SJSA1 (cell line): ENCODE measurements at places on chromosomes 12 and 14. TPM values are rescaled to one million over a fixed set of nuclear protein-coding genes. Genes with fewer than 3 reads are reported as not detected.

DNA sequence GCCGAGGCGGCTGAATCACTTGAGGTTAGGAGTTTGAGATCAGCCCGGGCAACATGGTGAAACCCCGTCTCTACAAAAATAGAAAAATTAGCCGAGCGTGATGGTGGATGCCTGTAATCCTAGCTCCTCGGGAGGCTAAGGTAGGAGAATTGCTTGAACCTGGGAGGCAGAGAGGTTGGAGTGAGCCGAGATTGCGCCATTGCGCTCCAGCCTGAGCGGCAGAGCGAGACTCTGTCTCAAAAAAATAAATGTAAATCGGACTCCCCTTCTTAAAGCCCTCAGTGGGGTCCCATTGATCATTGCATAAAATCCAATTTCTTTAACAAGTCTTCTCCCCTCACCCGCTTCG, 908 bp downstream of the TDP1 start:
- DNase-seq: no peak

- DNase-seq: no peak
These were observed 331.5 kb downstream of the LRIG3 start for GRCh38 chr12:58588770-58589169.

DNA sequence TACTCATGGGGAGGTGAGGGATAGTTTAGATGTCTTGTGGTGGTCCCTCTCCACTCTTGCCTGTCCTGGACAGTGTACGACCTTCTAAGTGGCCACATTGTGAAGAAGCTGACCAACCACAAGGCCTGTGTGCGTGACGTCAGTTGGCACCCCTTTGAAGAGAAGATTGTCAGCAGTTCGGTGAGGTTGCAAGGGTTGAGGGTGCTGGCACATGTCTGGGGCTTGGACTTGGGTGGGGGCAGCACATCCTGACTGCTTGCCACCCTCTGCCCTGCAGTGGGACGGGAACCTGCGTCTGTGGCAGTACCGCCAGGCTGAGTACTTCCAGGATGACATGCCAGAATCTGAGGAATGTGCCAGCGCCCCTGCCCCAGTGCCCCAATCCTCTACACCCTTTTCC, 7.6 kb upstream of the FITM1 start:
- DNase-seq: no peak

GRCh38 chr14:74705613-74706500, 7.0 kb downstream of the AREL1 start:
- no peak for DNase-seq

DNA sequence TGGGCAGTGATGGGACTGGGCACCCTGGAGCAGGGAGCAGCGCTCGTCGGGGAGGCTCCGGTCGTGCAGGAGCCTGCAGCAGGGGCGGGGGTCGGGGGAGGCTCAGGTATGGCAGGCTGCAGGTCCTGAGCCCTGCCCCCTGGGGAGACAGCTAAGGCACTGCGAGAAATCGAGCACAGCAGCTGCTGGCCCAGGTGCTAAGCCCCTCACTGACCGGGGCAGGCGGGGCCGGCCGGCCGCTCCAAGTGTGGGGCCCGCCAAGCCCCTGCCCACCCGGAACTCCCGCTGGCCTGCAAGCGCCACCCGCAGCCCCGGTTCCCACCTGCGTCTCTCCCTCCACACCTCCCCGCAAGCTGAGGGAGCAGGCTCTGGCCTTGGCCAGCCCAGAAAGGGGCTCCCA, 326.8 kb upstream of the TMTC1 start:
- DNase-seq: no peak

Gene NAP1L1
- 287 and 521 TPM in 2 replicates for total RNA-seq

DNA sequence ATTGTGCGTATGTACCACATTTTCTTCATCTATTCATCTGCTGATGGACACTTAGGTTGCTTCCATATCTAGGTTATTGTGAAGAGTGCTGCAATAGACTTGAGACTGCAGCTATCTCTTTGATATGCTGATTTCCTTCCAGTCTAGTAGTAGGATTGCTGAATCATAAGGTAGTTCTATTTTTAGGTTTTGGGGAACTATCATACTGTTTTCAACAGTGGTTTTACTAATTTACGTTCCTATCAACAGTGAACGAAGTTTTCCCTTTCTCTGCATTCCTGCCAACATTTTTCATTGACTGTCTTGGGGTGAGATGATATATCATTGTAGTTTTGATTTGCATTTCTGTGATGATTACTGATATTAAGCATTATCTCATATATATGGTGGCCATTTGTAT, 482.2 kb downstream of the SLC16A7 start:
- DNase-seq: no peak
